ENCODE measurements at places on chromosomes 6 and 20.
A peak's percentile ranks its signal among the peaks of the same experiment; 100 is the strongest.

- DNase-seq, result peak; percentile 42
Observed at GRCh38 chr6:166726201-166726600, 99.2 kb upstream of the RPS6KA2 start.

DNA sequence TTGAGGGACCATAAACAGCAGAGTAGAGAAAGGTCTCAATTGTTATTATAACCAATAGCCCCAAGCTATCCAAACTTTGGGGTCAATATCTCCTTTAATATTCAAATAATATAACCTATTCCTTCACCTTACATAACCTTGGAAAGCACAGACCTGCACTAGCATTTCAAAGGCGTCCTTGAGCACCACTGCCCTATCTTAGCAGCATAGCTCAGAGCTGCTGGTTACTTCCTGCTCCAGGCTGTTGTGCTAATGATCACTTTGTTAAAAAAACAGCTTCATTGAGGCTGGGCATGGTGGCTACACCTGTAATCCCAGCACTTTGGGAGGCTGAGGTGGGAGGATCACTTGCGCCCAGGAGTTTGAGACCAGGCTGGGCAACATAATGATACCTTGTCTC lies 10.5 kb downstream of the SLC35D3 start:
- DNase-seq, result no peak

DNA sequence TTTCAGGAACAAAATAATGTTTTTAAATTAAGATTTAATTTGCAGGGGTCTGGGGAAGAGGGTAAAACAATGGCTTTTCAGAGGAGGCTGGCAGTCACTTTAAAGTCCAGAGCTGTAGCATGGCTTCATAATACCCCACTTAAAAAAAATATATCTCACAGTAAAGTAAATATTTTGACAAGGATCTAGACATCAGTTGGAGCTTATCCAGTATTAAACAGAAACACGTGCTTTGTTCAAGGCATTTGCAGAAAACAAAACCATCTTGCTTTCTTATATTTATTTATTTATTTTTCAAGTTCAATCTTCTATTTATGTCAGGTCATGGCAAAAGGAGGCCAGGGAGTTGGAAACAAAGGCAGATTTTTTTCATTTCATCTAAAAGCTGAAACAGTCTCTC lies 53.3 kb upstream of the PRL start:
- DNase-seq, result no peak

- DNase-seq, result no peak
Observed at GRCh38 chr20:2390951-2391675, 10.4 kb downstream of the TGM6 start.

DNA sequence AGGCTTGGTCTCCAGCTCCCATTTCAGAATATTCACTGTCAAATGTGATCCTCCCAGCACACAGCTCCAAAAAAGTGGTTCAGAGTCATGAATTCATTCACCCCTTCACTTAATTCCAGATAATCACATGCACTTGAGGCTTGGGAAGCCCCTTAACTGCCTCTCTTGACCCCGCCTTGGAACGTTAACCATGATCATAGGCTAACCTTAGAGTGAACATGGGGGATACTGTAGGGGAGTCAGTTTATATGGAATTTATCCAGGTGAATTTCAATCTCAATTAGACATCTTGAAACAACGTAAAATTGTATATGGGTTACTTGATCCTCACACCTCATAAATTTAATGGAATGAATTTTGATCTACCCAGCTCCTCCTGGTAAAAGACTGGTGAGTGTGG lies 346.8 kb upstream of the ARID1B start:
- DNase-seq, result no peak

- DNase-seq, result no peak
Observed at GRCh38 chr6:87848616-87849015, 146.6 kb upstream of the AKIRIN2 start.

GRCh38 chr6:158849899-158850806 lies 31.0 kb upstream of the EZR start:
- DNase-seq, result peak; percentile 93

GRCh38 chr6:44453146-44453545 lies 65.6 kb downstream of the CDC5L start:
- DNase-seq, result no peak

DNA sequence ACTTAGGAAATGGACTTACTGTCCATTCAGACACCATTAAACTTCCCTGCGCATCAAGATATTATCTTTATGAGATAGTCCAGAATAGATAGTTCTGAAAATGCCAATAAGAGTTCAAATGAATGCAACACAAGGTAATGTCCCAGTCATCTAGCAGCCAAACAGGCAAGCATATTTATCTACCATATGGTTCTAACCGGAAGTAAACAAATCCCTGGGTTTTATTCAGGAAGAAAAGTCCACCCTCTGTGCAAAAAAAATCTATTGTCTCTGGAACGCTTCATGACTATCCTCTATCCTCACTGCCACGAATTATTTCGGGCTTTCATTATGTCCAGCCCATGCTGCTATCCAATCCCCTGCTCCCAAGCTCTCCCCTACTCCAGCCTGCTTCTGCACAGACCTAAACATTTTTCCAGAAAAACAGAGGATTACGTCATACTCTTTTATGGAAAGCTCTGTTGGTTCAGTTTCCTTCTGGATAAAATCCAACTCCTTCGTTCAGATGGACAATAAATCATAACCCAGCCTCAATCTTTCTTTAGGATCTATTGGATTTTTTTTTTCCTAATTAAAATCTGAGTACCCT lies 11.4 kb downstream of the PPIL6 start:
- no peak for DNase-seq

DNA sequence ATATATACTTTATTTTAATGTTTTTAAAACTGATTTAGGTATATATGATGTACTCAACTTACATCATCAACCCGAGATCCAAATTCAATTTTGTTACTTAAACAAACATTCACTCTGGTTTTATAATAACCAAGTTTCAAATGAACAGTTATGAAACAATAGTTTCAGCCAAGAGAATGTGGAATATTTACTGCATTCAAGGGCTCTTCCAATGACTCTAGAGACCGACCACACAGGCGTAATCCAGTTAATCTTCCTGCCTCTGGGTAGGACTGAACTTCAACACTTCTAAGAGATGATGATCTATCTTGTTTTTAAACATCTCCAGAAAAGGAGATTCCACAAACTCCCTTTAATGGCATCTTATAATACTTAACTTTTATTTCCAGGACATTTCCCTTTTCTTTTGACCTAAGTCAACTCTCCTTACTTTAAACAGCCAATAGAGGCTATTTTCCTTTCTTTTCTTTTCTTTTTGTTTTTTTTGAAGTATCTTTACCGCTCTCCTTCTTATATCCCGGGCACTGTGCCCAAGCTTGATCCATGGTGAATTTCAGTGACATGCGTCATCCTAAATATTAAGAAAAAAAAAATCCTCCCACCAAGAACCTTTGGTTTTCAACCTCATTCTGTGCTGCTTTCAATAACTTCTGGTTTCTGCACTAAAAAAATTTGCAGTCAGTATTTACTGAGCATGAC lies 110.1 kb downstream of the KIF13A start:
- DNase-seq, result no peak

DNA sequence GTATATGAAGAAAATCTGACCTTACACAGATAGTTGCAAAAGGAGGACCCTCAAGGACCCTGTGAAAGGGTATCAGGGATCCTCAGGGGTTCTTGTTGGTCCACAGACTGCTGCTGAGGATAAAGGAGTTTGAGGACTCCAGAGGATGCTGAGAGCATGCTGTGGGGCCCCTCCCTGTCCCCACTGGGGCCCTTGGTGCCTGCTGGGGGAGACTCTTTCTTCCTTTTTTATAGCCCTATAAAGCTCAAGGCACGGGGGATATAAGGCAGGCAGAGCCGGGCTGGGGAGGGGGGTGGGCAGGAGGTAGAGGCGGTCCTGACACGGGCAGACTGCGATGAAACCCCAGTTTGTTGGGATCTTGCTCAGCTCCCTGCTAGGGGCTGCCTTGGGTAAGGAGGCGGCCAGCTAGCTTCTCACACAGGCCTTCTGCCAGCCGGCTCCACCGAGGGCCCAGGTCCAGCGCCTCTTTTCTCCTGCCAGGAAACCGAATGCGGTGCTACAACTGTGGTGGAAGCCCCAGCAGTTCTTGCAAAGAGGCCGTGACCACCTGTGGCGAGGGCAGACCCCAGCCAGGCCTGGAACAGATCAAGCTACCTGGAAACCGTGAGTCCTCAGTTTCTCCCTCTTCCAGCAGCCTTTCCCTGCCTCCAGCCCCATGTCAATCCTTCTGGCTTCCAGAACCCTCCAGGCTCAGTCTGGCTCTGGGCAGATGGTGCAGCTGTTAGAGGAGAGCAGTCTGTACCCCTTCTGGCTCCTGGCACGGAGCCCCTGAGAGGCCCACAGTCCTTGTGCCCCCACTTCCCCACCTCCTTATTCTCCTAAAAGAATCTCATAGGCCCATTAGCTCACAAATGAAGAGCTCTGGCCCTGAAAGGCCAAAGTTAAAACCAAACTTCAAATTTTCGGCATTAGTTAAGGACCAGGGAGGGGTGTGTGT lies at the start of gene LY6G6D:
Gene LY6G6D (plus strand): TSS at position 327 of the 937 bp plus-strand sequence. CDS start 8 bp downstream, at position 335.
- no peak for DNase-seq

DNA sequence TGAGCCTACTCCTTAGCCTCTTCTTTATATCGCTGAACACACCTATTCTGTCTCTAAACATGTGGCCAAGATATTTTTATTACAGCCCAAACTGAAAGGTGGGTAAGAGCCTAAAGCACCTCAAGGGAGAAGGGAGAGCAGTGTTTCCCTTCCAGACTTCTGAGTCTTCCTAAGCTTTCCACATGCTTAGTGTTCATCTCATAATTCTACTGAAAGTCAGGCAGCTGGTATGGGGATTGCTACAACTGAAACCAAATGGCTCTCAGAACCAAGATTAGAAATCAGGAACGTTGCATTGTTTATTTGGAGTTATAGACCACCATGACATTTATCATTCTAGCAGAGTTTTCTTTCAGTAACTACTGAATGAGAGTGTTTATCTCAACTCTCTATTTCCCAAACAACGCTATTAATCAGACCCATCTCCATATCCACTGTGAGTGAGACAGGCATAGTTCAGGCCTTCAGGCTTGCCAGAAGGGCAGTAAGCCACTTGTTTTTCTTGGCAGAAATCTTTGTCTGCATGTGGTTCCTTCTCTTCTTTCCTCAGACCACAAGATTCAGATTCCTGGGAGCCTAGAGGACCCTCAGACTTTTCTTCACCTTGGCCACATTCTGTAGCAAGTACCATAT lies 22.8 kb downstream of the VGLL2 start:
- no peak for DNase-seq

Measured in mesendoderm (in vitro differentiated cells).